Osteocyte (in vitro differentiated cells): ENCODE measurements at places on chromosomes 1 and 21. TPM values are rescaled to one million over a fixed set of nuclear protein-coding genes. Genes with fewer than 3 reads are reported as not detected.

DNA sequence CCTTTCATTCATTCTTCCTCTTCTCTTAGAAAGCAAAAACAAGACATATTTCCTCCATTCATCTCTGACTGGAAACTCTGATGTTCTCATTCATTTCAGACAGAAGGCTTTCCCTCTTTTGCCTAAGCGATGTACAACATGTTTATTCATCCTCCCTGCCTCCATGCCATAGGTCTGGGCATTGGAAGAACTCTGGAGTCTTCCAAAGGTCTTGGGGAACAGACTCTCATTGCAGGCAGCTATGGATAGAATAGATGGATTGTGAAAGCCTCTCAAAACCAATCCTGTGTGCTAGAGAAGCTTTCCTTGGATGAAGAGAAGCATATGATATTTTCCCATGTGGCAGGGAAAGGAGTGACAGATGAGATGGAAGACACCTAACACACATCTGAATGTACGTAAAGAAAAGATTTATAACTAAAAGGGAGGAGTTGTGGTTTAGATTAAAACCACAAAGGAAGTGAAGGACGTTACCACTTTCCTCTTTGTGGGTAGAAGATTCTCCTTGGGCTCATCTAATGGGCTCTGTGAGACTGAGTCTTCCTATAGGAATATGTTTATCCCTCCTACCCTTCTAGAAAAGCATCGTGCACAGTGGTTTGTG, 38.7 kb downstream of the BCL9 start:
- DNase-seq: no peak

DNA sequence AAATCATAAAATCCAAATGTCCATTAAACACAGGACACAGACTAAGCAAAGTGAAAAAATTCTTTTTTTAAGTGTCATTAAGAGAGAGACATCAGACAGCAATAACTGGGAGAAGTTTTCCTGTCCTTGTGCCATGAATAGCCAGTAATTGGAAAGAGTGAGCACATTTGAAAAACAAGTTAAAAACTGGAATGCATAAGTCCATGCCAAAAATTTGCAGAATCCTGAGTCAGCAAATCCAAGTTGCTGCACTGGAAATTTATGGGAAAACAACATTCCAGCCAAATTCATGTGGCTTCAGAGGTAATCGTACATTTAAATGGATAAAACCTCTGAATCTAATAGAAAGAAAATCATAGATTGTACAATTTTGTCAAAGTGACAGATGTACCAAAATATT, 291.4 kb downstream of the LRRC40 start:
- DNase-seq: no peak

DNA sequence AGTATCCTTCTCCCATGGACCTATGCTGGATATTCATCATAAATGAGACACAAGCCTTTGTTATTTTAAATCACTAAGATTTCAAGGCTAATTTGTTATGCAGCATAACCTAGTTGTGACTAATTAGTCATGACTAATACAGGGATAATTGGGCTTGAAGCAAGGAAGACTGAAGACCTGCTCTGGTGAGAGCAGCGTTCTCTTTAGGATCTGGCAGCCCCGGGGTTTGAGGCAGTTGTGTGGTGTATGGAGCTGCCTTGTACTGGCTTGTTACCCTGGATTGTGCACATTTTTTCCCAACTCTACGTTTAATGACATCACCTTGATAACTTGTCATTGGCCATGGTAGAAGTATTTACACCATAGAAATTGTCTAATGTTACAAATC, 25.7 kb upstream of the SPAG17 start:
- DNase-seq: no peak

GRCh38 chr21:36337099-36337509, 17.1 kb downstream of the MORC3 start:
- DNase-seq: no peak

DNA sequence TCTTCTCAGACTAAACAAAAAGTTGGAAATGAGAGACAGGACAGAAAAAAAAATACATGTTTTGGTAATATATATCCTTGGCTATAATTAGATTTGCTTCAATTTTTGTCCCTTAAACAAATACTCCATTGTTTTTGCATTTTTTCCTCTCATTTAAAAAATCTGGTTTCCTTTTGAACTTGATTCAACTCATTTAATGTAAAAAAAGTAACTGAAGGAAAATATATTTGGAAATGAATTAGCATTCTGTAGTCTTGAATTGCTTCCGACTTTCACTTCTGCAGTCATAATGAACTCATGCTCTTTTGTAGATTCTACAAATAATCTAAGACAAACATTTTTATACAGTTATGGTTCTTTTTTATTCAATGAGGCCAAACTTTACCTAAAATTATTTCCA, 309.1 kb downstream of the HMCN1 start:
- DNase-seq: no peak

GRCh38 chr1:246161626-246162025, 345.5 kb downstream of the SMYD3 start:
- DNase-seq: no peak

GRCh38 chr1:65939636-65940035, 146.9 kb downstream of the PDE4B start:
- no peak for DNase-seq

- DNase-seq: no peak
Measured at GRCh38 chr1:61472876-61473275, 252.1 kb downstream of the TM2D1 start.

DNA sequence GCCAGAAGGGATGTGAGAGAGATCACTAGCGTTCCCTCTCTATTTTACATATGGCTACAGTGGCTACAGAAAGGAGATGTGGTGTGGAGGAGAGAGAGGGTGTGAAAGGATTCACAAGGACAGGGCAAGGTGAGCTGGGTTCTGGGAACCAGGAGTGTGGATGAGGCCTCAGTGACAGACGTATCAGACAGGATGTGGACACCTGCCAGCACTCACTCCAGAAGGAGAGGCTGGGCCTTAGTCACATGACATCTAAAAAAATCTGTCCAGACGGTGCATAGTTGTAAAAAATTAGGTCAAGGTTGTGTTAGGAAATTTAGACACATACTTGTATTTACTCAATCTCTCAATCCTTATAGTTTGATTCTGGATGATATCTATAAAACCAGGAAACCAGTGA, 10.6 kb downstream of the TRIM67 start:
- DNase-seq: no peak

- DNase-seq: no peak
Measured at GRCh38 chr21:32719085-32719484, 8.7 kb downstream of the SYNJ1 start.

DNA sequence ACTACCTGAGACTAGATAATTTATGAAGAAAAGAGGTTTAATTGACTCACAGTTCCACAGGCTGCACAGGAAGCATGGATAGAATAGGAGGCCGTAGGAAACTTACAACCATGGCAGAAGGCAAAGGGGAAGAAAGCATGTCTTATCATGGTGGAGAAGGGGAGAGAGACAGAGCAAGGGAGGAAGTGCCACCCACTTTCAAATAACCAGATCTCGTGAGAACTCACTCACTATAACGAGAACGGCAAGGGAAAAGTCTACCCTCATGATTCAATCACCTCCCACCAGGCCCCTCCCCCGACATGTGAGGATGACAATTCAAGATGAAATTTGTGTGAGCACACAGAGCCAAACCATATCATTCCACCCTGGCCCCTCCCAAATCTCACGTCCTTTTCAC, 4.7 kb upstream of the C21orf91 start:
- DNase-seq: no peak

- DNase-seq: no peak
Measured at GRCh38 chr1:101964708-101965107, 32.0 kb downstream of the OLFM3 start.

Gene TARDBP
- total RNA-seq: 117 and 119 TPM in 2 replicates

DNA sequence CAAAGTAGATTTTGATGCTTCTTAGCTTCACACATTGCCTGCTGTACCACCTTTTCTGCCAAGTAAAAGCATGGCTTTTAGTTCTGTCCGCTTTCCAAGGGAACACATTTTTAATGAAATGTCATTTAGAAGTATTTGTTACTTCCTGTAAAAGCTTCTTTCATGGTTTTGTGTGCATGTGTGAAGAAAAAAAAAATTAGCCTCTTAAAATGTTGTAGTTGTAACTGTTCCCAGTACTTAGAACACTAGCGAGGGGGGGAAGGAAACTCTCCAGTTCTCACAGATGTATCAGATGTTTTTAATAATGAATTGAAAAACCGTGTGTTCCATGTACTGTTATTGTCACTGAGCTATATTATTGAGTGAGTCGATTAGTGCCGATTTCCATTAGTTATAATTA, 568.3 kb upstream of the ADGRL2 start:
- no peak for DNase-seq

DNA sequence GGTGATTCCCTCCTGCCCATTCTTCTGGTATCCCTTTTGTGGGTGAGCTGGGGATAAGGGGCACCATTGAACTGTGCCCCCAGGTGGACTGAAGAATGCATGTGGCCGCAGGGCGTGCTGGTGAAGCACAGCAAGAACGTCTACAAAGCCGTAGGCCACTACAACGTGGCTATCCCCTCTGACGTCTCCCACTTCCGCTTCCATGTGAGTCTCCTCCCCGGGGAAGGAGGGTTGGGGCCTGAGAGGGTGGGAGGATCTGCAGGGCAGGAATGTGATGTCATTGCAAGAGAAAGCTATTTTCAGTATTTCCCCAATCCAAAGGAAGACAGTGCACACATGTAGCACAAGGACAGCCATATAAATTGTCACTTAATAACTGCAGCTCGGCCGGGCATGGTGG, 7.5 kb upstream of the KPNA6 start:
- DNase-seq: no peak

GRCh38 chr1:205492201-205492667, 12.2 kb upstream of the CDK18 start:
- no peak for DNase-seq

Gene CTSK
- 51.6 and 53.6 TPM in 2 replicates for total RNA-seq

Gene C4BPB
- total RNA-seq: not detected in 2 replicates

DNA sequence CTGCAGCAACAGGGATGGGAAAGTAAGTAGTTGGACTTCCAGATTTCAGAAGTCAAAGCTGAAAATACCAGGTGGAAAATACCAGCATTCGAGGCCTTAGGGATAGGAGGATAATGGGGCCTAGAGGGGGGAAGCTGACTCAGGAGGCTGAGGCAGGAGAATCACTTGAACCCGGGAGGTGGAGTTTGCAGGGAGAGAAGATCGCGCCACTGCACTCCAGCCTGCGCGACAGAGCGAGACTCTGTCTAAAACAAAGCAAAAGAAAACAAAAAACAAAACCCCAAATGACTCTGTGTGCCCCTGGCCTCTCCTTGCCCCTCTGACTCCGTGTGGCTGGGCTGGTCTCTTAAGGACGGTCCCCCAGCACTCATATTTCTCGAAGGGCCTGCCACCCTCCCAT, 3.4 kb downstream of the SH2D2A start:
- no peak for DNase-seq

DNA sequence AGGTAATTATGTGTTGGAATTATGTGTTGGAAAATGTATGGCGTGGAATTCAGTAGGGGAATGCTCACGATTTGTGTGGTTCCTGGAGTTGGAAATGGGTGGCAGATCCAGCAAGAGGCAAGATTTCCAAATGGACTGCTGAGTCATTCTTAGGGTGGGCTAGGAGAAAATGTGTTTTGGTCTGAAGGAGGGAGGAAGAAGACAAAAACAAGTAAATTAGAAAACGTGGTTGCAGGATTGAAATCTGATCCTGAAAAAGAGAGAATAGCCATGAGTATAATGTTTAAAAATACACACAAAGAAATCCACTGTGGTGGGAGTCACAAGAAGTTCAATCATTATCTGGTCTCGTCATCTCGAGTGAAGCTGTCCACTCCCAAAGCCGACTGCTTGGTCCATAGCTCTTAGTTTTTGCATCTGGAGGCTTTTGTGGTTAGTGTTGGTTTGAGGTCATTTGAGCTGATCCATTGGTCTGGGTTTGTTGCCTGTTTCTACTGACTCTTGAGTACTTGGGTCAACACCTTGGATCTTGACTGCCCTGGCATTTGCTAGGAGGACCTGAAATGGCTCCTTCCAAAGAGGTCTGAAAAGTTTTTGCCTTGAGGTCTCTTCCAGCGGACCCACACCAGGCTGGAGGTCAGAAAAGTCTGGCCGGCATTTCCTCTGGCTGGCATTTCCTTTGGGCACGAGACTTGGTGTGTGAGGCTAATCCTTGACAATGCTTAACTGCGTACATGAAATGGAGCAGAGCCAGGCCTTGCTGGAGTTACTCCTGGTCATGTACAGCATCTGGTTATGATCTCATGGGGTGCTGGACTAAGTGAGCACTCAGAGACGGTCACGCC, 9.2 kb downstream of the MX2 start:
- no peak for DNase-seq

Gene NADK
- 75.2 and 84.3 TPM in 2 replicates for total RNA-seq

DNA sequence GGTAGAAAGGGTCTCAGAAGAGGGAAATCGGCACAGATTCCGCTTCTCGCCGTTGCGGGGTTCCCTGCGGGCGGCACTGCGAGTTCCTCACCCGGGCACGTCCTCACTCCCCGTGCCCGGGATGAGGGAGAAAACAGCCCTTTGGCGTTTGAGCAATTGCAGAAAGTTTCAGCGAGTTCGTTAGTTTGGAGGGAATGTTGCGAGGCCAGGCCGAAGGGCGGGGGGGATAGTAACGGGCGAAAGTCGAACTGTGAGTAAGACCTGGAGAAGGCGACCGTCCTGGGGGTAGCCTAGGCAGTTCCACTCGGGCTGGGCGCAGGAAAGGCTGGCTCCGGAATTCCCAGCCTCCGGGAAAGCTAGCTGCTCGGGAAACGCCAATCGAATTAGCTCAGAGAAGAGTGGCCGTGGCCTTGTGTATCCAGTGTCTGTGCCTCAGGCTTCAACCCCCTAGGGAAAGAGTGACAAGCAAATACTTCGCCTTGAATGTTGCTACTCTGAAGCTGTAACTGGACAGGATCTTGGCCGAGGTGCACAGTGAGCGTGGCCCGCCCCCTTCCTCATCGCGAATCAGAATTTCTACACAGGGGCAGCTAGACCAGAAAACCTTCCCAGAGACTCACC, 787 bp downstream of the PTGFR start:
- DNase-seq: no peak

DNA sequence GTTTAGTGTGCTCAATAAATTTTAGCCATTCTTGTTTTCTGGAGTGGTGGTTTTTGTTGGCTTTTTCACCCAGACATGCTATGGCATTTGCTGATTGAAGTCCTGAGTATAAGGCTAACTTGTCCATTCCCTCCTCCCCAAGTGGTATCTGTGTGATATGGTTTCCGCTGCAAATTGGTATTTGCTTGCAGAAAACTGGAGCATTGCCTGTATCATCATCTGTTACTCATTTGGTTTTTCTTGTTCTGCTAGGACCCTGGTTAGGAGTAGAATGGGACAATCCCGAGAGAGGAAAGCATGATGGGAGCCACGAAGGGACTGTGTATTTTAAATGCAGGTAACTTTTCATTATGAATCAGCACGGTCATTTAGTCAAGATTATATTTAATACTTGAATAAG, 34.0 kb downstream of the TBCE start:
- DNase-seq: no peak

Gene ILDR2
- 0.16 TPM in 1 of 2 replicates, not detected in the other for total RNA-seq
